CD4-positive, alpha-beta memory T cell (primary cell): ENCODE measurements at places on chromosomes 6 and 20. TPM values are rescaled to one million over a fixed set of nuclear protein-coding genes. Genes with fewer than 3 reads are reported as not detected.
A peak's percentile ranks its signal among the peaks of the same experiment; 100 is the strongest.

The SLC17A2 gene
- polyA plus RNA-seq, result not detected

The JPH2 gene
- not detected for polyA plus RNA-seq

The GGTLC1 gene
- polyA plus RNA-seq, result not detected

The DEFB129 gene
- polyA plus RNA-seq, result not detected

The IMPG1 gene
- polyA plus RNA-seq, result not detected

The ZNF831 gene
- 7.8 TPM for polyA plus RNA-seq

The NRSN1 gene
- polyA plus RNA-seq, result not detected

The LCA5 gene
- polyA plus RNA-seq, result not detected

The OPRM1 gene
- not detected for polyA plus RNA-seq

DNA sequence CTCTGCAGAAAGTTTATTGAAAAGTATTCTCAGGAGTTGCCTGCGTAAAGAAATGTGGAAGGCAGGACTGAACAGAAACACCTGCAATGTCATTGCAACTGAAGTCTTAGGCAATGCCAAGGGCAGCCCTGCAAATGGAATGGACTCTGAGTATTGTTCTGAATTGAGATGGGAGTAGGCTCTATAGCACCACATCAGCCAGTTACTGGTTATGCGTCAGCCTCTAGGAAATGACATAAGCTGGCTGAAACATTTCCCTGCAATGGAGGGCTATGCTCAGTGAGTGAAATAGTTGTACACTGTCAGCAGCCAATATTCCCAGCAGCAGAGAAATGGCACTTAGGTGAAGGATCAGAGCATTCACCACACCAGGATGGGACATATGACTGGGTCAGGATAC, 13.8 kb upstream of the GJE1 start:
- H3K27me3 ChIP-seq, result no peaks in the 10 kb centered on the region
- H3K36me3 ChIP-seq, result no peaks in the 10 kb centered on the region
- no peaks in the 10 kb centered on the region for H3K4me1 ChIP-seq
- no peak overlapping the region for H3K4me3 ChIP-seq
- no peak for DNase-seq

GRCh38 chr6:156953479-156954146, 176.4 kb downstream of the ARID1B start:
- no peak overlapping the region for H3K27ac ChIP-seq
- no peak overlapping the region for H3K4me3 ChIP-seq
- no peaks in the 10 kb centered on the region for H3K27me3 ChIP-seq
- H3K4me1 ChIP-seq, result peaks cover 52% of the 10 kb centered on the region
- DNase-seq, result peak; percentile 74

- H3K4me3 ChIP-seq, result no peak overlapping the region
- H3K27me3 ChIP-seq, result no peaks in the 10 kb centered on the region
- H3K27ac ChIP-seq, result no peak overlapping the region
- no peaks in the 10 kb centered on the region for H3K36me3 ChIP-seq
Observed at GRCh38 chr20:17810847-17811627, 111.3 kb downstream of the BANF2 start.

- no peaks in the 10 kb centered on the region for H3K27me3 ChIP-seq
- H3K27ac ChIP-seq, result no peak overlapping the region
- no peak overlapping the region for H3K4me3 ChIP-seq
- no peaks in the 10 kb centered on the region for H3K36me3 ChIP-seq
- no peaks in the 10 kb centered on the region for H3K4me1 ChIP-seq
Observed at GRCh38 chr6:17237246-17237645, 43.9 kb upstream of the RBM24 start.

DNA sequence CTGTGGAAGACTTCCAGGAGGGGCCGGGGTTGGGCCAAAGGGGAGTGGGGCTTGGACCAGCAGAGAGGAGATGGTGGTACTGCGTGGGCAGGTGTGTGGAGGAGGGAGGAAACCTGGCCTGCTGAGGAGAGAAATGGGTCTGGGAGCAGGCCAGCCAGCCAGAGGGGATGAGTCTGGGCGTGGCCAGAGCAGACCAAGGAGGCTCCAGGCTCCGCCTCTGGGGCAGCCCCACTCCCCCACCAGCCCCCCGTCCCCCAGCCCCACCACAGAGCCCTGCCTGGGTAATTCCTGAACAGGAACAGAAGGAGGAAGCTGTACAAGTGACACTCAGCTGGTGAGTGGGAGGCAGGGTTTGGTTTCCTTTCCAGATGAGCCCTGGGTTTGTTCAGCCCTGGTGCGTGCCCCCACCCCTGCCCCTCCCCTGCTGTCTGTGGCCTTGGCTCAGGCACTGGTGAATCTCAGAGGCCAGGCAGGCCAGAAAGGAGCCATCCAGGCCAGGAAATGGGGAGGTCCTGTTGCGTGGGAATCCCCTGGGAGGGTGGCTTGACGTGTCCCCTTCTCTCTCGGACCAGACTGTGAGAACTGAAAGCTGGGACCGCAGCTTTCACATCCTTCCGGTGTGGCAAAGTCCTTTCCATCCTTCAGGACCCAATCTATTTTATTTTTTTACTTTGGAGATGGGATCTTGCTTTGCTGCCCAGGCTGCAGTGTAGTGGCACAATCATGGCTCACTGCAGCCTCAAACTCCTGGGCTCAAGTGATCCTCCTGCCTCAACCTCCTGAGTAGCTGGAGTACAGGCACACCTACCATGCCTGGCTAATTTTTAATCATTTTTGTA, 9.4 kb upstream of the SRC start:
- peaks cover 16% of the 10 kb centered on the region for H3K4me1 ChIP-seq
- H3K4me3 ChIP-seq, result no peak overlapping the region
- H3K27ac ChIP-seq, result no peak overlapping the region
- no peaks in the 10 kb centered on the region for H3K27me3 ChIP-seq

- no peaks in the 10 kb centered on the region for H3K36me3 ChIP-seq
- no peak for DNase-seq
- no peaks in the 10 kb centered on the region for H3K4me1 ChIP-seq
- no peaks in the 10 kb centered on the region for H3K27me3 ChIP-seq
Observed at GRCh38 chr20:10646886-10647420, 26.8 kb downstream of the JAG1 start.

GRCh38 chr6:148529010-148529409, 186.4 kb downstream of the SASH1 start:
- no peak overlapping the region for H3K27ac ChIP-seq
- H3K27me3 ChIP-seq, result no peaks in the 10 kb centered on the region
- H3K4me1 ChIP-seq, result no peaks in the 10 kb centered on the region
- no peaks in the 10 kb centered on the region for H3K36me3 ChIP-seq
- DNase-seq, result no peak

GRCh38 chr6:57307850-57308249, 9.6 kb upstream of the PRIM2 start:
- H3K4me1 ChIP-seq, result no peaks in the 10 kb centered on the region
- H3K36me3 ChIP-seq, result no peaks in the 10 kb centered on the region
- H3K27ac ChIP-seq, result no peak overlapping the region

DNA sequence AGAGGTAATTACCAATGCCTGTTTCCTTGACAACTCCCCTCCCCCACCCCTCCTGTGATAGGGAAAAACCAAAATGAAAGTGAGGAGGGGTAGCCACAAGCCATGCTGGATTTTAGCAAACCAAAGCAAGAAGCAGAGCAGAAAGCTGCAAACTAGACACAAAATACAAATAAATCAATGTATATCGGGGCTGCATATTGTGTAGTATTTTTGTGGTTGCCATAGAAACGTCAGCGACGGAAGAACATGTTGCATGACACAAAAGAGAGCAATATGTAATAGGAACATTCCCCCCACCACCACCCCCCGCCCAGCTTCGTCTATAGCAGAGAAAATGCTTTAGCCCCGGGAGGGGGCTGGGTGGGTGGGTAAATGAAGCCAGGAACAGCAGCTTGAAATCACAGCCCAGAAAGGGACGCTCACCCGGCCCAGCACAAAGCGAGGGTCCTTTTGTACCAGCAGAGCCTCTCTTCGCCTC, 548 bp downstream of the AGPAT4 start:
- H3K4me1 ChIP-seq, result peaks cover 24% of the 10 kb centered on the region
- H3K36me3 ChIP-seq, result no peaks in the 10 kb centered on the region
- peak overlapping the region; percentile 1 for H3K4me3 ChIP-seq
- H3K27me3 ChIP-seq, result no peaks in the 10 kb centered on the region

GRCh38 chr6:127956260-127956888, 55.5 kb upstream of the THEMIS start:
- no peak for DNase-seq
- H3K27me3 ChIP-seq, result no peaks in the 10 kb centered on the region
- H3K36me3 ChIP-seq, result no peaks in the 10 kb centered on the region

DNA sequence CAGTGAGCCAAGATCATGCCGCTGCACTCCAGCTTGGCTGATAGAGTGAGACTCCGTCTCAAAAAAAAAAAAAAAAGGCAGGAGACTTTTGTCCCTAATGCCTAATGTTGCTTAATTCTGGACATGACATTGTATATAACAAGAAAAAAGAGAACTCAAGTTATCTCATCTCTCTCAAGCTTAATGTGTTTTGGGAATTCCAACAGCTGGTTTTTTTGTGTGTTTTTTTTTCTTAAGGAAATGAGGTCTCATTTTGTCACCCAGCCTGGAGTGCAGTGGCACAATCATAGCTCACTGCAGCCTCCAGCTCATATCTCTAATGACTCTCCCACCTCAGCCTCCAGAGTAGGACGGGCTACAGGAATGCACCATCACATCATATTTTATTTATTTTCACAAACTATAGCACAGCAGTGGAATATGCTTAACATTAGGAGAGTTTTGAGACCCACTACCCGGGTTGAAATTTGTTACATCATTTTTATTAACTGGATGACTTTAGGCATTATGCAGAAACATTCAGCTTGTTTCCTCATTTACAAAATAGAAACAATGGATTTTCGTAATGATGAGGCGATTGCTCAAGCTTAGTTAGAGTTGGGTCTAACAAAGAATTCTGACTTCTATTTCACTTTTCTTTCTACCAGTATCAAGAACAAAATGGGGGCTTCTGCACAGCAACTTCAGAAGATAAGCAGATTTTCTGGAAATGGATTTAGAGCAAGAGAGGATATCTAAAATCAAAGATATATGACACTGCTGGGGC, 104.1 kb upstream of the BTN3A2 start:
- H3K4me1 ChIP-seq, result no peaks in the 10 kb centered on the region
- no peak for DNase-seq
- H3K4me3 ChIP-seq, result no peak overlapping the region
- H3K36me3 ChIP-seq, result no peaks in the 10 kb centered on the region
- no peaks in the 10 kb centered on the region for H3K27me3 ChIP-seq
- H3K27ac ChIP-seq, result no peak overlapping the region

DNA sequence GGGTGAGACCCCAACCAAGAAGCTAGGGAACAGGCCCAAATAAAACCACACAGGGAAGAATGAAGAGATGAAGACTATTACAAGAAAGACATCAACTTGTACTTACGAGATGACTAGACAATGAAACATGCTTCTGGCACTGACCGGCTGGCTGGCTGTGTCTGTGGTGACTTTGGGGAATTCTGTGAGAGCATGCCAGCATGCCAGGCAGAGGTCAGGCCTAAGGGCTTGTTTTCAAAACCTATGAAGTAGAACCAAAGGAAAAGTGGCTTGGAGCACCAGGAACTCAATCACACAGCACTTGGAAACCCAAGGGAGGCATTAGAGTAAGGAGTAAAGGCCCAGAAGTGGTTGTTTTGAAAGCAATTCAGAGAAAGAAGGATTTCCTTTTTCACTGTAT, 28.4 kb upstream of the GSTA3 start:
- no peak for DNase-seq
- no peaks in the 10 kb centered on the region for H3K27me3 ChIP-seq
- H3K4me1 ChIP-seq, result no peaks in the 10 kb centered on the region

GRCh38 chr20:58944610-58945009, 36.4 kb upstream of the NELFCD start:
- H3K36me3 ChIP-seq, result no peaks in the 10 kb centered on the region
- DNase-seq, result no peak
- H3K4me1 ChIP-seq, result no peaks in the 10 kb centered on the region
- no peak overlapping the region for H3K27ac ChIP-seq

DNA sequence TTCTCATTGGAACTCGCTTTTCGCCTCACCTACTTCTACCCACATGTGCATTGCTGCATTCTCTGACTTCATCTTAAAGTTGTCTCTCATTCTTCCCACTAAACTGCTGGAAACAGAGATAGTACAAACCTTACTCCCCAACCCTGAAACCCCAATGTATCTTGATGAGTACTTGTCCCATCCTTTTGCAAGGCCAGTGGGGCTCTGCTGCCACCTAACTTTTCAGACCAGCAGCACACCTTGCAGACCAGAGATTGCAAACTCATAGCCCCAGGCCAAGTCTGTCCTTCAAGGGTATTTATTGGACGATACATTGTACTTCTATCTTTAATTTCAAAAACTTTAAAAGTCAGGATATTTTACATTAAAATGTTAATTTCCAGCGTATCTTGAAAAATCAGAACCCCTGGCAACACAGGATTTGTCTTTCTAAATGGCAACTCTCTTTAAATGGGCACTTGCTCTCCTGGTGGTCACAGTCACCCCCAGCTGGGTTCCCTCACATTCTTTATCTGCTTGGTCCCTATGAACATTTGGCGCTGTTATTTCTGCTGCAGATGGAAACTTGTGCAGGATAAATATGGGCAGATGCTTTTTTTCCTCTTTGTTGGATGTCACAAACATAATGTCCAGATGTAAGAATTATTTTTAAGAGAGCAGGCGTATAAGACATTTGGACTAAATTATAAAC, 83.9 kb downstream of the SOD2 start:
- no peak overlapping the region for H3K4me3 ChIP-seq
- H3K36me3 ChIP-seq, result no peaks in the 10 kb centered on the region
- DNase-seq, result no peak
- no peak overlapping the region for H3K27ac ChIP-seq
- no peaks in the 10 kb centered on the region for H3K27me3 ChIP-seq

DNA sequence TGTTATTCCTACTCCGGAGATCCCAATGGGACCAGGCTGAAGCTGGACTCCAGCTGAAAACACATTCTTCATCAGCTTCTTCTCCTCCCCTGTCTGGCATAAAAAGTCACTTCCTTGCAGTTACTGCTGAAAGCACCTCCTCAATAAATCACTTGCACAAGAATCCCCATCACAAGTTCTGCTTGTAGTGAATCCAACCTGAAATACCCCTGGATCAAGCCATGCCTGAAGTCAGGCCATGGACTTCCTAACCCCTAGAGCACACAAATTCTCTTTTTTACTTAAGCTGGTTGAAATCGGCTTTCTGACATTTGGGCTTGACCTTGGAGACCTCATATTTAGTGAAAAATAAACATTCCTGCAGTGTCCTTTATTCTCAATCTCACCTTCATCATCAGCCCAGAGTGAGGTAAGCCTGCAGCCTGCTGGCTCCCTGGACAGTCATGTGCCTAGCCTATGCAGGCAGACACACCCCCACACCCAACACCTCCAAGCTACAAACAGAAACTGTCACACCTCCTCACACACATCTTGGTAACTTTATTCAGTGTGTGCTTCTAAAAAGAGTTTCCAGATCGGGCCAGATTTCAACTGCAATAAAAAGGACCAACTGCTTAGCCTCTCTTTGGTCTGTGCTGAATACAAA, 51.5 kb upstream of the PTPRT start:
- DNase-seq, result no peak
- no peaks in the 10 kb centered on the region for H3K36me3 ChIP-seq
- H3K27ac ChIP-seq, result no peak overlapping the region
- H3K27me3 ChIP-seq, result no peaks in the 10 kb centered on the region
- no peak overlapping the region for H3K4me3 ChIP-seq
- H3K4me1 ChIP-seq, result no peaks in the 10 kb centered on the region
